ENCODE measurements at places on chromosomes 11 and 22.

DNA sequence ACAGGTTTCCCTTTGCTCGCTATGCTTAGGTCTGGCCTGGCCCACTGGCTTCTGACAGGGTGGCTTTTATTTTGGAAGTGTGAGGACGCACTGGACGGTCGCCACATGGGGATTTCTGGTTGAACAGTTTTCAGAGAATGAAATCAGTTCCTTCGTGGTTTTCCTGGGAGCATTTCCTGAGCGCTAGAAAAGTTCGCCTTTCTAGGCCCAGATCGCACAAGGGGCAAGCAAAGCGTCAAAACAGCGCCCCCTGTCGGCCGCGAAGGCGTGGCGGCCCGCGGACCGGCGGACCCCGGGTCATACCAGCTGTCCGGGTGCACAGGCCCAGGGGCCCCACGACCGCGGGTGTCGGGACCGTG lies 12.7 kb upstream of the CYP2R1 start:
- H3K27me3 ChIP-seq: no peaks in the 10 kb centered on the region
- H3K4me1 ChIP-seq: peaks cover 30% of the 10 kb centered on the region
- H3K36me3 ChIP-seq: no peaks in the 10 kb centered on the region
- H3K27ac ChIP-seq: no peak overlapping the region
- H3K4me3 ChIP-seq: peak overlapping the region; percentile 81
- peak; percentile 63 for DNase-seq

DNA sequence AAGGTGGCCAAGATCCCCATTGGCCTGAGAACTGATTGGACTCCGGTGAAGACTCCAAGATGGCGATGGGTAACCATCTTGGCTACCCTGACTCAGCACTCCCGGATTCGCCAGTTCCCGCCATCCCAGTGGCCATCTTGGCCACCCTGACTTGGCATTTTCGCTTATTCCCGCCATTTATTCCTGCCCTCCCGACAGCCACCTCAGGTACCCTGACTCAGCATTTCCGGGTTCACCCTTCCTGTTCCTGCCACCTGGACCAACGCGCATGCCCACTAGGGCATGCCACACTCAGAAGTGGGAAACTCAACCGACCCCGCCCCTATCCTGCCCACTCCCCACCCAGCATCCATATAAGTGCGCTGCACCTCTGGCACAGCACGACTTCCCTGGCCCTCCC lies 7.8 kb downstream of the OR8K5 start:
- no peak for DNase-seq
- no peaks in the 10 kb centered on the region for H3K27me3 ChIP-seq
- H3K36me3 ChIP-seq: no peaks in the 10 kb centered on the region
- no peak overlapping the region for H3K27ac ChIP-seq

- H3K36me3 ChIP-seq: peaks cover 20% of the 10 kb centered on the region
- H3K4me3 ChIP-seq: no peak overlapping the region
- H3K27ac ChIP-seq: no peak overlapping the region
- H3K27me3 ChIP-seq: no peaks in the 10 kb centered on the region
- DNase-seq: no peak
These were observed 315.1 kb downstream of the LARGE1 start for GRCh38 chr22:33605221-33605620.

DNA sequence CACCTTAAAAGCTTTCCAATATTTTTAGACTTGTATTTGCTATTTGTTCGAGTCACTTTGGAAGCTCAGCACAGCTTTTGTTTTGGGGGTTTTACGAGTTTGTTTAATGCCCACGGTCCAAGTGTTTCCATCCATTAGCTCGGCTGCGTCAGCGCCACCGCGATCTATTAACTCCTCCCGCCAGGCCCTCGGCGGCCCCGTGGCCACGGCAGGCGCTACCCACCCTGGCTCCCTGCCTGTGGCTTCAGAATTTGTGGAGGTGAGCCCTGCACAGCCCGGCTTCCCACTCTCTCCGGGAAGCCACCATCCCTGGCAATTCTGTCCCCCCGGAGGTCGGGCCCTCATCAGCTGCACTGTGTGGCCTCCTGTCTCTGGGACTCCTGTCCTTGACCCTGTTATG lies 648.5 kb downstream of the BRD1 start:
- H3K36me3 ChIP-seq: no peaks in the 10 kb centered on the region
- no peak overlapping the region for H3K27ac ChIP-seq
- H3K4me1 ChIP-seq: no peaks in the 10 kb centered on the region
- no peak for DNase-seq

- H3K27ac ChIP-seq: no peak overlapping the region
- peaks cover 40% of the 10 kb centered on the region for H3K27me3 ChIP-seq
- H3K4me3 ChIP-seq: no peak overlapping the region
- H3K4me1 ChIP-seq: peaks cover 15% of the 10 kb centered on the region
These were observed 18.4 kb downstream of the TBX1 start for GRCh38 chr22:19779011-19779421.

DNA sequence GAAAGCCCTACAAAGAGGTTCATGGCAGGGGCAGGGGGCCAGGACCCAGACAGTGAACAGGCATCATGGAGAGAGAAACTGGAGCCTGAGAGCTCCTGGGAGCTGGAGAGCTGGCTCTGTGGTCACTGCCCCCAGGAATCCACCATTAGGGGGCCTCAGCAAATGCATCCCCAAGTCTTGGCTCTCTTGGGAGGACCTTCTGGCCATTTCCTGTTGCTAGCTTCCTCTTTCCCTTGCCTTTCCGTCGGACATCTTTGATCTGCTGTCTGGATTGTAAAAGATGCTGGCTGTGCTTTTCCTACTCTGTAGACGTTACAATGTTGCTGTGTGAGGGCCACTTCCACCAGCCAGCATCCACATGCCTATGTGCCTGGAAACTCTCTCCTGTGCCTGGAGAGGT lies 7.1 kb upstream of the CRYBB2 start:
- H3K4me3 ChIP-seq: no peak overlapping the region
- no peaks in the 10 kb centered on the region for H3K4me1 ChIP-seq
- peaks cover 12% of the 10 kb centered on the region for H3K27me3 ChIP-seq
- peaks cover 2% of the 10 kb centered on the region for H3K36me3 ChIP-seq
- no peak overlapping the region for H3K27ac ChIP-seq
- DNase-seq: no peak

- H3K4me1 ChIP-seq: peaks cover 3% of the 10 kb centered on the region
- peaks cover 5% of the 10 kb centered on the region for H3K36me3 ChIP-seq
- no peak overlapping the region for H3K27ac ChIP-seq
- DNase-seq: no peak
- no peak overlapping the region for H3K4me3 ChIP-seq
These were observed 22.7 kb upstream of the XBP1 start for GRCh38 chr22:28822930-28823551.

- H3K36me3 ChIP-seq: no peaks in the 10 kb centered on the region
- H3K4me3 ChIP-seq: no peak overlapping the region
These were observed 590 bp downstream of the NNMT start for GRCh38 chr11:114296605-114297372.

Data from memory B cell (primary cell).